AG09309 (cell line): ENCODE measurements at places on chromosomes 2 and 18.

DNA sequence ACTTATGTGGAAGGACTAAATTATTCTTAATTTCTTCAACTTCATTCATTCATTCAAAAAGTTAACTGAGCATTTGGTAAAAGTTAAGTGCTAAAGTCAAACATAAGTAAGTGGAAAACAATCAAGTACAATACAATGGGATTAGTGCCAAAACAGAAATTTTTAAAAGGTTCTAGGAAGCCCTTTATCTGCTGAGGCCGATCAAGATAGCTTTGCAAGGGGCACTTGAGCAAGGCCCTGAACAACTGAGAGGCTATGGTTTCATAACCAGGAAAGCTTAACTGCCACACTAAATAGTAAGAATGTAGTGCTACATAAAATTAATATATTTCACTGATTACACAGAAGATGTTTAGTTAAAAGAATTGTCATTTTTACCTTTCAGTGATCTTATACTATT lies 76.5 kb downstream of the NOL10 start:
- DNase-seq = no peak

GRCh38 chr18:45551142-45551815 lies 64.0 kb upstream of the SLC14A2 start:
- DNase-seq = no peak

GRCh38 chr18:78733762-78734613 lies 245.6 kb upstream of the SALL3 start:
- no peak for DNase-seq

DNA sequence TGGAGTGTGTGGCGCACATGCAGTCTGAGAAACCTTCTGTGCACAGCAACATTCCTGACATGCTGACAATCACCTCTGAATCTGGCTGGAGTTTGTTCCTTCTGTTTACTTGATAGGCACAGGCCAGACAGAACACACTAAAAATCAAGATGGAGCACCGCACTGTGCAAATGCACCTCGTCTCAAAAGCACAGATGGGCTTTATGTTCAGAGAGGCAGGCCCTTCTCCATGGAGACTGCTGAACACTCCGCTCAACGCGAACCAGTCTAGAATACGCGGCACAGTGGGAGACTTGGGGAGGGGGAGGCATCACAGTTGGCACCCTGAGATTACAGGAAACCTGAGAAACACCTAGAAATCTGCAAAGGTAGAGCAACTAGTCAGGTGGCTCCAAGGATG lies 58.4 kb upstream of the DNMT3A start:
- no peak for DNase-seq

DNA sequence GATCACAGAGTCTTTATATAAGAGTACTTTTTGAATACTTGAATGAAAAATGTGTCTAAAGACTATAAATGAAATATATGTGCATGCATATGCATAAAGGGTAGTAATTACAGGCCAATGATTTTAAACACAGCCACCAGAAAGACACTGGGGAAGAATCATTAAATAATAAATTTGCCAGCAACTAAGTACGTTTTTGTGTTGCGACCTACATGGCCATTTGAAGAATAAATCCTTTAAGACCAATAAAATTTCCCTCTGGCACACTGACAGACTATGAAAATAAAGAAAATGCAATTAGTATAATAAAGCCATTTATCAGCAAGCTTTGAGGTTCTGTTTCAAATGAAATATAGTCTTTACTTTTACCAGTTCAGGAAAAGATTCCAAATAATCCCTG lies 1413.3 kb downstream of the LRP1B start:
- no peak for DNase-seq

DNA sequence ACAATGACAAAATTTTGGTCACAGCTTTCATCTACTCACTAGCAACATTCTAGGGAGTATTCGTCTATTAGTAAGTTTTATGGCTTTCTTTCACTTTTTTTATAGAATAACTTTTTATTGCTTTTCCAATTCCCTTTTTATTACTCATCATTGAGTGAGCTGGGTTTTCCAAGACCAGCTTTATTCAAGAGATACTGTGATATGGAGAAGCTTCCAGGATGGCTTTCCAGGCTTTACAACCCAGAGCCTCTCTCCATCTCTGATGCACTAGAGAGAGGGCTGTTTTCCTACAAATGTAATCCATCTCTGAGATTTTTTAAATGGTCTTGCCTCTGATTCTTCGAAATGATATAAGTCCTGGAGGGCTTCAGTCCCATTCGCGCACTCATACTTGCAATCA lies 118.3 kb downstream of the LDLRAD4 start:
- peak; percentile 7 for DNase-seq

GRCh38 chr2:111697560-111697959 lies 186.4 kb downstream of the ANAPC1 start:
- no peak for DNase-seq

DNA sequence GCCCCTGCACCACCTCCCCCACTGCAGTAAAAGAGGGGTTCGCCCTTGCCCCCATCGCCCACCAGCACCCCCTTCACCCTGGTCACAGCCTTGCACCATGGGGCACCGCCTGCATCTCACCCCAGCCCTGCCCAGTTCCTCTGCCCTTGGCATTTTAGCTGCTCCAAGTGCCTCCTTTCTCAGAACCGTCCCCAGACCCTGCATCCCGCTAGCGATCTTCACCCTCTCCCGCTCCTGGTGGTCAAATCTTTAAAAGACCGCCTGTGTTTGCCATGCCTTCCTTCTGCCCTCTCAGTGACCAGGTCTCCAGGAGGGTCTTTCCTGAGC lies 114.7 kb upstream of the OTOS start:
- no peak for DNase-seq

GRCh38 chr2:150549381-150549780 lies 61.9 kb upstream of the RND3 start:
- DNase-seq = no peak

DNA sequence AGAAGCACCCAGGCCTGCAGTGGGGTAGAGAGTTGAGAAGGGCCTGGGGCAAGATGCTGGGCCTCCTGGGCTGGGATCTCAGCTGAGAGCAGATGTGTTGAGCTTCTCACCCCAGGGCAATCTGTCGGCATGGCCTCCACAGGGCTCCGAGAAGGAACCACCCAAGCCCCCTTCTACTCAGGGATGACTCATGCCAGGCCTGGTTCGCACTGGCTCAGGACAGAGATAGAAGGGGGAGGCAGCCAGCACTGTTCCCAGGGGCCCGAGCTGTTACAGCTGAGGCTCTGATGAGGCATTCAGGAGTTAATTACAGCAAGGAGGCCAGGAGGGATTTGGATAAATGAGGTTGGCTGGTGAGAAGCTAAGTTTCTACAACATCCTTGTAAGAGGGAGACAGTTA lies 62.5 kb downstream of the CENPO start:
- no peak for DNase-seq

- DNase-seq = no peak
Measured at GRCh38 chr2:98516571-98516970, 71.9 kb downstream of the INPP4A start.

- DNase-seq = no peak
Measured at GRCh38 chr2:40827392-40827791, 375.5 kb upstream of the SLC8A1 start.

DNA sequence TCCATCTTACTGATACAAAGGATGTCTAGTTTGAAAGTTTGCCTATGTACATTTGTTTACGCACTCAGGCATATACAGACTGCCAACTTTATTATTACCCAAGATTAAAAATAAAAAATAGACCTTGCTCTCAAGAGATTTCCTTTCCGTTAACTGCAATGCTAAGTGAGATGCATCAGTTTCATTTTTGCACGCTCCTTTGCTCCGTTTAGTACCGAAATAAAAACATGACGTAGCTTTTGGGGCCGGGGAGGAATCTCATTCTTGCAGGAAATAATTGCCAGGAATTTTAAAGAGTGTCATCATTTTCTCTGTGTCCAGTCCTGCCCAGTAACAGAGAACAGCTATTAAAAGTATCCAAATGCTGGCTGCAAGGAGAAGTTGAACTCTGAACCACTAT lies 169.5 kb downstream of the SLC8A1 start:
- DNase-seq = no peak

- DNase-seq = no peak
Measured at GRCh38 chr2:57920342-57920939, 126.2 kb upstream of the VRK2 start.

GRCh38 chr2:59184276-59185020 lies 943.3 kb upstream of the FANCL start:
- no peak for DNase-seq

GRCh38 chr18:28127763-28128658 lies 48.9 kb downstream of the CDH2 start:
- DNase-seq = no peak

DNA sequence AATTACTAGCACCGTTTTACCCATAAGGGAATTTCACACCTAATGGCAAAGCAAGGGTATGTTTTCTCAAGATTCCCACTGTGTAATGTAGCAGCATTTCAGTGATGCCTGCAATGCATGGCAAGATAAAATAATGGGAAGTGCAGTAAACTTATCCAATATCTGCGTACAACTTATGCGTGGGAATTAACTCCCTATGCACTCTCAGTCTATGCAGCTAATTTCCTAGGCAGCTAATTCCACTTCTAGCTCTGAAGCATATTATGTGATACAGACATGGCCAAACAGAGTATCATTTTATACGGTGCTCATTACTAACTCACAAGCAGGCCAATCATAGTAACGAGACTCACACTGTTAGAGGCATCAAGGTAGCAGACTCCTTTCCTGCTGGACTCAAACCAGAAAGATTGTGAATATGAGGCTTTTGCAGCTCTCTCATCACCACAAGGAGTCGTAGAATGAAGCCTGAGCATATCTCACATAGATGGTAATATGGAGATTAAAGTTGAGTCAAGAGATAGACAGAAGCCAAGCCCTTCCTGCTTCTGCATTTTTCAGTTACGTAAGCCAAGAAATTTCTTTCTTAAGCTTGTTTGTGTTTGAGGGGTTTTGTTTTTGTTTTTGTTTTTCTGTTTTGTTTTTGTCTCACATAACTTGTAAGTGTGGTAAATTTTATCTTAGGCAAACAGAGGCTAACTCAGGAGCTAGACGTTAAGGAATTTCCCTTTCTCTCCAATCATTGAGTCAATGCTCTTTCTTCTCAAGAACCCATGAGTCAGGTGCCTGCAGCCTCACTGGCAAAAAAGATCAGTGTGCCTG lies 34.8 kb upstream of the ITGAV start:
- no peak for DNase-seq

DNA sequence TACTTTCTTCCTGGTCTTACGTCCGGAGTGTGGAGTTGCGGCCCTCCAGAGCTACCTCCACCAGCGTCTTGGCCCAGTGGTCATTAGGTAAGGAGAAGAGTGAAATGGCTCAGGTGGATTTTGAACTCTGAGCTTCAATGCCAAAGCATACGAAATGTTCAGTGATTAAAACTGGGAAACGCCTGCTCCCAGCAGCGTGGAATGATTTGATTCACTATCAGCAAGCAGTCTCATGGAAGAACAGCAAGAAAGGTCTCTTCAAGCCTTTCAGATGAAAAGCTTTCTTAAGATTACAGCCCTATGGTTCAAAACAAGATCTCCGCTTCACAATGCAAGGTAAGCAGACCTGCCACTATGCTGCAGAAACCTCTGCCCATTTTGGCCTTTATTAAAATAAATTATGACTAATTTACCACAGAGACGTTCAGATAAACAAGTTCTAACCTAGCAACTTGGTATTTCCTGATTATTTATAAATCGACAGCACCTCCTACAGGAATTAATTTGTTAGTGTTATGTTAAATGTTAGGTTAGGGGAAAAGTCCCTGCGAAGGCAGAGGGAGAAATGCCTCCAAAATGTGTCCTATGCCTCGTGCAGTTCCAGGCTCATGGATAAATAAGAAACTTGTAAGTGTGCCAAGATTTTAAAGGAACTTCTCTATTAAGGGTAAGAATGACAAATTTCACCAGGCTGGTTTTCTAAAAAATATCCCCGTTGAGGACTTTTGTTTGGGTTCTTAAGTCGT lies 10.1 kb downstream of the SP9 start:
- DNase-seq = no peak

DNA sequence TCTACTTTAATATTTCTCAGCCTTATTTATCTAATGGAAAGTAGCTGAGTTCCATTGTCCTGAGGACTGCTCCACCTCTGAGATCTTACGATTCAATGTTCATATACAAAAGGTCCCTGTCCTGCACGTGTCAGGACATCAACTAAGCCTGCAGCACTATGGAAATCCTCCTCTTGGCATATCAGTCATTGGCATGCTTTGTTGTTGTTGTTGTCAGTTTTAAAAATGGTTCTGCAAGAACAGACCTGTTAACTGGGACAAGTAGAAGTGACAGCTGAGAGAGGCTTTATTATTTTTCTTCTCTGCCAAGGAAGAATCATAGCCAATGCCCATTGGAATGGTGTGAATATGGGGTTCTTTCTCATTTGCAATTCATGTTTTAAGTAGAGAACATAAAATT lies 450.1 kb upstream of the PKDCC start:
- DNase-seq = no peak

GRCh38 chr2:45205480-45205879 lies 196.2 kb upstream of the SIX2 start:
- DNase-seq = no peak

GRCh38 chr2:231238689-231239088 lies 40.3 kb downstream of the ARMC9 start:
- DNase-seq = no peak

DNA sequence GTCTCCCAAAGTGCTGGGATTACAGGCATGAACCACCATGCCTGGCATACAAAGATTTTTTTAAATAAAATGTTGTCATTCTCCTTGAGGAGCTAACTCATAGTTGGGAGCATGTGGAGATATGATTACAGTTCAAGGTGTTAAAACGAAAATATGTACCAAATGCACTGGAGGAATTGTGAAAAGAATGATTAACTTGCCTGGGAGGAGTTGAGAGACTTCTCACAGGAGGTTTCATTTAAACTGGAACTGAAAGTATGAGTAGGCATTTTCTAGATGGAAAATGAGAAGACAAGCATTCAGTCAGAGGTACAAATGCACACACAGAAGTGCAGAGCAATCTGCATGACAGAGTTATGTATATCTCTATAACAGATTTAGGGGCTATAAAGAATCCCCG lies 126.6 kb upstream of the PDE1A start:
- DNase-seq = no peak

DNA sequence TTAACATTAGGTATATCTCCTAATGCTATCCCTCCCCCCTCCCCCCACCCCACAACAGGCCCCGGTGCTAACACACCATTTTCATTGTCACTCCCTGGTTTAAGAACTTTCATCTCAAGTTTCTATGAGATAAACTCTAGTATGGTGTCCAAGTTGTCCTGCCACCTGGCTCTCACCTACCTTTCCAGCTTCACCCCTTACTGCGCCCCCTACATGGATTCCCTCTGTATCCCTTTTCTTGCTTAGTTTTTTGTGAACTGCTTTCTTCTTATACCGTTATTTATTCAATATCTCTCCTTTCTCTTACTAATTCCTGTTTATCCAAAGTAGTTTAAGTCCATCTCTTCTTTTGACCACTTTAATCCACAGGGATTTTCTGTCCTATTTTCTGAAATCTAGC lies 15.2 kb downstream of the EML4 start:
- DNase-seq = no peak

DNA sequence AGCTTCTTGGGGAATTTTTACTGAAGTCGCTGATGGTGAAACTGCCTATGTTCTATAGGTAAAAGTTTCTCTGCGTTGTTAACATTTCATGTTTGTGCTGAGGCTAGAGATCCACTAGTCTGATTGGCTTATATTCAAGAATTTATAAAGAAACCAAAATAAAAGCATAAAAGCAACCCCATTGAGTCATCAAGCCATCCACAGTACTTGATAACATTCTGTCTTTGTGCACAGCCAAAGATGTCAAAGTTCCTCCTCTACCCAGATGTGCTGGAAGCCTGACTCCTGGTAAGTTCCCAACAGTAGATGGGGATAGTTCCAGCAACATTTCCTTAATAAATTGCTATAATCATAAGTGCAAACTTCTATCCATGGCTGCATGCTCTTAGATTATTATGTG lies 107.8 kb downstream of the TANC1 start:
- DNase-seq = no peak

GRCh38 chr2:178498137-178498536 lies 17.9 kb downstream of the PLEKHA3 start:
- DNase-seq = no peak
